ENCODE measurements at places on chromosomes 12 and 14. TPM values are rescaled to one million over a fixed set of nuclear protein-coding genes. Genes with fewer than 3 reads are reported as not detected.

Gene AMHR2
- total RNA-seq, result 0.92 TPM

Gene KRT72
- total RNA-seq, result not detected

Gene ASIC1
- 2.4 TPM for total RNA-seq

Gene KRT79
- total RNA-seq, result not detected

Gene NKX2-1
- total RNA-seq, result 0.92 TPM

Gene MAP3K9
- 0.83 TPM for total RNA-seq

Gene ACSS3
- total RNA-seq, result 6.4 TPM

Gene ANO4
- not detected for total RNA-seq

Gene TC2N
- 27.8 TPM for total RNA-seq

Gene CHST11
- total RNA-seq, result 7.9 TPM

- no peak for DNase-seq
- no peaks in the 10 kb centered on the region for H3K27me3 ChIP-seq
- no peaks in the 10 kb centered on the region for H3K4me1 ChIP-seq
- H3K27ac ChIP-seq, result no peak overlapping the region
- no peak overlapping the region for H3K4me3 ChIP-seq
- H3K36me3 ChIP-seq, result no peaks in the 10 kb centered on the region
Measured at GRCh38 chr12:93989949-93990348, 158.4 kb upstream of the PLXNC1 start.

- no peak for DNase-seq
- no peak overlapping the region for H3K27ac ChIP-seq
- H3K36me3 ChIP-seq, result no peaks in the 10 kb centered on the region
Measured at GRCh38 chr14:77353469-77354141, 23.3 kb downstream of the TMED8 start.

- no peak for DNase-seq
- no peak overlapping the region for H3K4me3 ChIP-seq
- H3K27me3 ChIP-seq, result peaks cover 7% of the 10 kb centered on the region
- peaks cover 30% of the 10 kb centered on the region for H3K4me1 ChIP-seq
- no peaks in the 10 kb centered on the region for H3K36me3 ChIP-seq
Measured at GRCh38 chr12:54593135-54593534, 4.7 kb upstream of the PPP1R1A start.

- peak; percentile 87 for DNase-seq
- H3K27ac ChIP-seq, result peak overlapping the region; percentile 77
- no peaks in the 10 kb centered on the region for H3K36me3 ChIP-seq
- peak overlapping the region; percentile 74 for H3K4me3 ChIP-seq
Measured at GRCh38 chr14:76761960-76762410, 717 bp downstream of the VASH1 start.

DNA sequence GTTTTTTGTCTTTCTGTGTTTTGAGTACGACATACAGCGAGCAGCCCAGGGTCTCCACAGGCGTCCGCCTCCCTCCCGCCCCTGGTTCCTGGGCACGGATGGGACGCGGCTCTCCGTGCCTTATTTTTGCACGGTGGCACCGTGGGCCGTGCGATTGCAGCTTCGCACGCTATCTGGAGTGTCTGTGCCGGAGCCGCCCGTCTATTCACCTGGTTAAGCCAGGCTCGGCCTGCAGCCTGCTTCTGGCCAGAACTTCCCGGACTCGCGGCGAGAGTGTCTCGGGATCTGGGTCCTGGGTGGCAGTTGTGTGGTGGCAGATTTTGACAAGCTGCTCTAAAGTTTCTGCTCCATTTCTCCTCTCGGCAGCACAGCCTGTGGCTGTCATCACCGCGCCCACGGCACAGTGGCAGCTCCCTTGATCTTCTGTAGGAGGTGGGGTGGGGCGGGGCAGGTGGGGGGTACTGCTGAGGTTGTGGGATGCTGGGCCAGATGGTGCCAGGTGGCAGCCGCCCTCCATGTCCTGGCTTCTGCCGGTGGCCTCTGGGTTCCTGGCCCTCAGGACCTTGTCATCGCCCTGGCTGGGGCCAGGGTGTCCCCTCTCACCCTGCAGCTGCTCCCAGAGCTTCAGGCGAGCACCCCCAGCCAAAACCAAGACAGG, 2.9 kb downstream of the MMP17 start:
- H3K27ac ChIP-seq, result peak overlapping the region; percentile 84
- H3K36me3 ChIP-seq, result no peaks in the 10 kb centered on the region
- H3K4me1 ChIP-seq, result peaks cover 50% of the 10 kb centered on the region
- peak overlapping the region; percentile 54 for H3K4me3 ChIP-seq

- H3K4me1 ChIP-seq, result peaks cover 38% of the 10 kb centered on the region
- no peak for DNase-seq
- H3K4me3 ChIP-seq, result no peak overlapping the region
- H3K27ac ChIP-seq, result no peak overlapping the region
Measured at GRCh38 chr12:11716794-11717518, 67.5 kb downstream of the ETV6 start.

- DNase-seq, result no peak
- no peak overlapping the region for H3K4me3 ChIP-seq
- H3K36me3 ChIP-seq, result no peaks in the 10 kb centered on the region
- H3K27me3 ChIP-seq, result no peaks in the 10 kb centered on the region
- no peaks in the 10 kb centered on the region for H3K4me1 ChIP-seq
Measured at GRCh38 chr12:91781114-91781513, 364.5 kb downstream of the BTG1 start.

DNA sequence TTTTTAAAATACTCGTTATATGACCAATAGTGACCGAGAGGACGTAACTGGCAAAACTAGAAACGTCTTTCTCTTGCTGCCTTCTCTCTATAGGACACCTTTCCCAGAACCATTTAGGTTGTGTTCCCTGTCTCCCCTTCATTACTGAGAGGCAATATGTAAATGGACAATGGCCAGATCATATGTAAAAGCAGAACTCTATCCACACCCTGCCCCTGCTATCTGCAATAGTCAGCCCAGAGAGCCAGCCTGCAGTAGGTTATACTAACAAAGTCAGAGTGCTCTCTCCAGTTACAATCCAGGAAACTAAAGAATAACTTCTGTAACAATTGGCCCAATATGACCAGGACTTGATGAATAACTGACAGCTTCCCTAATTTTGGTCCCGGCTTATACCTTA, 216.8 kb downstream of the ANO6 start:
- peaks cover 31% of the 10 kb centered on the region for H3K36me3 ChIP-seq
- no peak overlapping the region for H3K27ac ChIP-seq
- H3K4me3 ChIP-seq, result no peak overlapping the region
- H3K27me3 ChIP-seq, result no peaks in the 10 kb centered on the region
- DNase-seq, result no peak
- H3K4me1 ChIP-seq, result peaks cover 5% of the 10 kb centered on the region

GRCh38 chr12:119843100-119843499, 34.0 kb downstream of the CIT start:
- H3K4me1 ChIP-seq, result no peaks in the 10 kb centered on the region
- no peaks in the 10 kb centered on the region for H3K27me3 ChIP-seq
- H3K36me3 ChIP-seq, result no peaks in the 10 kb centered on the region
- no peak for DNase-seq

DNA sequence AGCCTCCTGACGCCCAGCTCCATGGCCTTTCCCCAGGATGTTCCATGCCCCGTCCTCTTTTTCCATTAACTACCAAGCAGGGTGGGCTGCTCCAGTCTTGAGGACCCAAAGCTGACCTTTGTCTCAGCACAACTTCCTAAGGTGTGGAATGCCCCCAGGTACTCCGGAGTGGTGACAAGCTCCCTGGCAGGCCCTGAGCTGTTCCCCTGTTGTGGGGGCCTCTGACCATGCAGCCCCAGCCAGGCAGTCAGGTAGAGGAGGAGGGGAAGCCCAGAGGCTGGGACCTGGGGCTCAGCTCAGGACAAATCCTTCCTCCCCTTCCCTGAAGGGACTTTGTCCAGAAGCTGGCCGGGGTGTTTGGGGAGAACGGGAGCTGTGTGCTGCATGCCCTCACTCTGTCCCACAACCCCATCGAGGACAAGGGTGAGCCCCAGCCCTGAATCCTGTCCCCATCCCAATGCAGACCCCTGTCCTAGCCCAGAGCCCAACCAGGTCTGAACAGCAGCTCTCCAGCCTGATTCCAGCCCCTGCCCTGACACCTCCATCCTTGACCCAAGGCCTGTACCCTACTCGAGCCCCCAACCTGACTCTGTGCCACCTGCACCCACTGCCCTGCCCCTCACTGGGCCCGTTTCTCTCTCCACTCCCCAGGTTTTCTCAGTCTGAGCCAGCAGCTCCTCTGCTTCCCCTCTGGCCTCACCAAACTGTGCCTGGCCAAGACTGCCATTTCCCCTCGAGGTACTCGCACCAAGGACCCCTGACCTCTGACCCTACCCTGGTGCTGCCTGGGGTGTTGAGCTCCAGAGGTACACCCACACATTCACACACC, 4.4 kb downstream of the CARMIL3 start:
- no peaks in the 10 kb centered on the region for H3K36me3 ChIP-seq
- H3K27me3 ChIP-seq, result peaks cover 16% of the 10 kb centered on the region
- peaks cover 28% of the 10 kb centered on the region for H3K4me1 ChIP-seq
- H3K27ac ChIP-seq, result no peak overlapping the region
- H3K4me3 ChIP-seq, result no peak overlapping the region

DNA sequence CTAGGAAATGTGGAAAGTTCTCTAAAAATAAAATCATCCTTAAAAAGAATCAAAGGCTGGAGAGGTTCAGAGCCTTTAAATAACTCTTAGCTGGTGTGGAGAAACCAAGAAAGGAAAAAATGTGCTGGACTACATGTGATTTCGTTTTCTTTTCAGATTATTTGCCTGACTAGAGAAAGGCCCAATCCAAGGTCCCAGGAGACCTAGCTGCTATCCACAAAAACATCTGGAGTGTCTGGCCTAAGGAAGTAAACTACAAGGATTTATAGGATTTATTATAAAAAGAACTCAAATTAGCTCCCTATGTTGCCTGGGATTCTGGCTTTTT, 774 bp upstream of the TMEM30B start:
- H3K27ac ChIP-seq, result no peak overlapping the region
- H3K4me1 ChIP-seq, result peaks cover 18% of the 10 kb centered on the region
- peaks cover 38% of the 10 kb centered on the region for H3K27me3 ChIP-seq

DNA sequence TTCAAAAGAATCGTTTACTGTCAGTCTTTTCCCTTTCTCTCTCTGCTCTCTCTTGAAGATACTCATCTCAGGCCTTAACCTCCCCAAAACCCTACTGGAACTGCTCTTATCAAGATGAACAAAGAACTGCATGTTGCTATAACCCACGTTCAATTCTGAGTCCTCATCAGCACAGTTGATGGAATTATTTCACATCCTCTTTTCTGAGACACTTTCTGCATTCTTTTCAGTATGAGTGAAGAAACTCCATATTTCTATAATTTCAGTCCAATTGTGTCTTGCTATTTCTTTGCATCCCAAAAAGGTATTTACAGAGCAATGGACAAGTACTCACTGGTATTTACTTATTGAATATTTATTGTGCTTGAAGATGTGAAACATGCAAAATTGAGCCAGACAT, 160.1 kb upstream of the CPNE8 start:
- H3K27ac ChIP-seq, result no peak overlapping the region
- DNase-seq, result no peak
- no peak overlapping the region for H3K4me3 ChIP-seq
- no peaks in the 10 kb centered on the region for H3K27me3 ChIP-seq
- H3K4me1 ChIP-seq, result no peaks in the 10 kb centered on the region
- no peaks in the 10 kb centered on the region for H3K36me3 ChIP-seq

Measured in esophagus muscularis mucosa (tissue), 4 donors.